ENCODE measurements at places on chromosomes 13 and 19.

- DNase-seq, result no peak
Measured at GRCh38 chr13:113220141-113220598, 10.8 kb downstream of the CUL4A start.

- no peak for DNase-seq
Measured at GRCh38 chr19:2033825-2034159, 17.3 kb downstream of the MKNK2 start.

- DNase-seq, result no peak
Measured at GRCh38 chr13:110109910-110110309, 197.0 kb downstream of the COL4A1 start.

DNA sequence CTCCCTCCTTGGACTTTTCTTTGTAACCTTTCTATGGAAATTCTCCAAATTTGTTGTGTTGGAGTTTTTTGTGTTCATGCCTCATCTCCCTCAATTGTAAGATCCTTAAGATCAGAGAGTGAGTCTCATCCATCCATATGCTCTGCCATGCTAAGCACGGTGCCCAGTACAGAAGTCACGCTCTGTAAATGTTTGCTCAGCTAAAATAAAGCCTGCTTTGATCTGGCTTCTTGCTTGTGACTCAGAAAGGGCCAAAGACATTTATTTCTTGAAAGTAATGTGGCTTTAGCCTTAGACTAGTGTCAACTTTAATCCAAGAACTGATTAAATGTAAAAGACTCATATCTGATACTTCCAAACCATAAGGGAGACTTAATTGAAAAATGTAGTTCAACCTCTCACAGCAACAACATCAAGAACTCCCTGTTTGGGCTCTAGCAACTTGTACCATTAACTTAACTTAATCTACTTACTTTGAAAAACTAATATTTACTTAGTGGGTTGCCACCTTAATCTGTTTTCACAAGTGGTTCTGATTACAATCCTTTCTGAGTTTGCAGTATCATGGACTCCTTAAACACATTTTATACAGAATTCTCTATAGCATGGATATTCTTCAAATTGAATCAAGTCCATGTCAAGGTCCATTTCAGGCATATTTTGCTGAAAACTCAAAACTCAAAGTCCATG lies 100.2 kb downstream of the KL start:
- DNase-seq, result no peak

GRCh38 chr19:10206226-10206885 lies 11.6 kb upstream of the DNMT1 start:
- DNase-seq, result no peak

- DNase-seq, result no peak
Measured at GRCh38 chr19:3609779-3610719, 3.4 kb upstream of the TBXA2R start.

DNA sequence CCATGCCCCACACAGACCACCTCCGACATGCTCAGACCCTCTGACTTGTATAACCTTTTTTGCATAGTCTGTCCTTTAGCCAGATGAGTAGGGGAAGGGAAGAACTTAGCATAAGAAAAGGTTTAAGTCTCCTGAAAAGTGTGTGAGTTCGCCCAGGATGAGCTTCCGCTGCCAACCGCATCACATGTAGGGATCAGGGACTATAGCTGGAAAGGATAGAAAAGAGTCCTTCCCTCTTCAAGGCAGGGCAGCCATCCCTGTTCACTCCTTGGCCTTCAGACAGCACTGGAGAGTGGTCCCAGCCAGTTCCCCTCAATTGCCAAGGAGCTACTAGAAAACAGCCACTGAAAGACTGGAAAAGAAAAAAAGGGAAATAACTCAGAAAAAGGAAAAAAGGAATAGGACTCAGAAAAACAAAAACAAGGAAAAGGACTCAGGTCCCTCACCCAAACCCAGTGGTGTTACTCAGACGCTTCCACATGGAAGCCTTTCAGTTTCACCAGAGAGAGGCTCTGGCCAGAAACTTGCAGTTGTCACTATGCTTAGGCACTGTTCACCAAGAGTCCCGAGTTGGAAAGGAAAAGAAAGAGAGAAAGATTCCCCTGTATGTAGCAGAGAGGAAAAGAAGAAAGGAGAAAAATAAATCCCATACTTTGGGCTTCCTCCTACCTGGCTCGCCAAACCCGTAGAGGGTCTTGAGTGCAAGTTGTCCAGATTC lies 5.6 kb upstream of the TM9SF2 start:
- DNase-seq, result peak; percentile 23

Measured in activated CD4-positive, alpha-beta T cell treated with anti-CD3 and anti-CD28 coated beads, Interleukin-2, Interleukin-6, amounts not matched to agents 100 ng/mL and 50 ng/mL, durations not matched to agents 16 hours and 8 hours (primary cell).